ENCODE measurements at places on chromosomes 11 and 22.

DNA sequence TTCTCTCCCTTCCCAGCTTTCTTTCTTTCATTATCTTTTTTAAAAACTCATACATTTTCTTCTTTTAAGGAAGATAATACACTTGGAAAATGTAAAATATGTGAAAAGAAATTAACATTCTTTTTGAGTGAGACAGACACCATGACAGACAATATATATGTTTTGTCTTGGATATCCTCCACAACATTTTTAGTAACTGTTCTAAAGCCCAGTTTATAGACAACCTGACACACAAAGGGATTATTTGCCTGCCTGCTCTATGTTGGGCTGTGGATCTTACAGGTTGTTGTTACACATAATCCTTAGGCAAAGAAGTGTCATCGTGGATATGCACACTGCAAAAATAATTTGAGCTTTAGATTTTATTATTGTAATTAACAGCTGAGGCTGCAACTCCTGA lies 301.4 kb upstream of the PDGFD start:
- DNase-seq = no peak

GRCh38 chr11:72780296-72781062 lies 13.4 kb downstream of the STARD10 start:
- no peak for DNase-seq

GRCh38 chr11:122746050-122746478 lies 90.5 kb downstream of the UBASH3B start:
- no peak for DNase-seq

DNA sequence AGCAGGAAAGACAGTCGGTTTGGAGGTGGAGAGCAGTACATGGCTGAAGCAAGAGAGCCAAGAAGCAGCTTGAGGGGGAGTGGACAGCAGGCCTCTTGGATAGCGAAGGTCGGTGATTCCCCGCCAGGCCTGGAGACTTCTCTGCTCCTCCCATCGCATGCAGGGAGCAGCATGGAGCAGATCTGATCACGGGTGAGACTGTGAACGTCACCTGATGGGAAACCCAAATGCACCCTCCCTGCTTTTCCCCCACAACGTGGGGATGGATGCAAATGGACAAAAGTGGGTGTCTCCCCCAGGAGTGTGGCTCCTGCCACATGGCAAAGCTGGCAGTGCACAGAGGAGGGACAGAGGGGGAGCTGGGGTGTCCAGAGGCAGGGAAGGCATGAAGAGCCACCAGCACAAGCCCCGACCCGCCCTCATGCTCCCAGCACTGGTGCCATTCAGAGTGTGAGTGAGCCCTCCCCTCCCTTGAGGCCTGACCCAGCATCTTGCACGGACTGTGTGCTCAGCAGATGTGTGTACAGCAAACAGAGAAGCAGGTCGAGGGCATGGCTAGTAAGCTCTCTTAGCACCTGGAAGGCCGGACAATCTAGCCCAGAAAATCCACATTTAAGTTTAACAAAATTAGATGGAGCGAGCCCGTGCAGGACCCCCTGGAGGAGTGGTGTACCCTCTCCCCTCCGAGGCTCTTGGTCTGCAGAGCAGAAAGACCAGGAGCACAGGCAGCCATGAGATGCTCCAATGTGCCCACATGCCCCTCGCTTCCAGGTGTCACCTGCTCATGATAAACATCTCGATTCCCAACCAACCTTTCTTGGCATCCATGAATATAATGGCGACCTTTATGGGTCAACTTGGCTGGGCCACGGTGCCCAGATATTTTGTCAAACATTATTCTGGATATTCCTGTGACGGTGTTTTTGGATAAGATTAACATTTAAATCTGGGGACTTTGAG lies 661.7 kb downstream of the TBC1D22A start:
- DNase-seq = no peak

DNA sequence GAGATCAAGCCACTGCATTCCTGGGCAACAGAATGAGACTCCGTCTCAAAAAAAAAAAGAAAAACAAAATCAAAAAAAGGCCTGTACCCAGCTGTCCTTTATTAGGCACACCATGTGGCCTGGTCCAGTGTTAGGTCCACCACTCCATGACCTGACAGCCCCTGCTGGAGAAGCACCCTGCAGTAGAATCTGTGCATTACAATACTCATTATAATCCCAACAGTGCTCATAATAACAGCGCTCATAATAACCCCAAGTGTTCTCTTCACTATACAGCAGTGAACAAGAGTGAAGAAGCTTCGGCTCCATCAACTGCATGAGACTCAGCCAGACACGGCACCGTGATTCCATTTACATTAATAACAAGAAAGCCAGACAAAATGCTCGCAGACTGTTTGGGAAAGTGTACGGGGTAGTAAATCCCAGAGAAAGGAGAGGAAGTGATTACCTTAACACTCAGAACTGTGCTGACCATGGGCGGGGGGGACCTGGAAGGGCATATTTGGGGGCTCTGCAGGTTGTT lies 8.9 kb upstream of the EHD1 start:
- no peak for DNase-seq

- no peak for DNase-seq
Measured at GRCh38 chr11:63250162-63251050, 7.0 kb upstream of the SLC22A25 start.

Measured in AG04449 (cell line).